ENCODE measurements at places on chromosomes 4 and X.

DNA sequence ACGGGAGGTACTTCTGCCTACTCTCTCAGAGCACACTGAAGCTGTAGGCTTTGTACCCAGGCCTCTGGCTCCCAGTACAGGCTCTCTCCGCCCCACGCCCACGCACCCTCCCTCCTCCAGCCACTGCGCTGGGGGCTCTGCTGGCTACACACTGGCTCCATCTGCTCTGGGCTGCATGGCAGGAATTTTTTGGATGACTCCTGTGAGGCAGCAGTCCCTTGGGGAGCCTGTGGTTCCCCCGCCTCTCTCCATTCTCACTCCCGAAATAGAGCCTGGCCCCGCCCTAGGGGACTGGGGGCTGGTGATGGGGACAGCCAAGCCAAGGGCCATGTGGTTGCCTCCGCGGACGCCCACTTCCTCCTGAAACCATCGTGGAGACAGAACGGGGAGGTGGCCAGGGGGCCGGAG is 58.1 kb upstream of the ADRA2C start:
- DNase-seq: no peak

- DNase-seq: no peak
Measured at GRCh38 chr4:8645753-8646124, 53.2 kb downstream of the CPZ start.

GRCh38 chr4:52873191-52873590 is 11.1 kb downstream of the RASL11B start:
- DNase-seq: no peak

GRCh38 chr4:150562250-150562649 is 19.7 kb upstream of the MAB21L2 start:
- DNase-seq: no peak

GRCh38 chr4:147942729-147943128 is 210.8 kb downstream of the ARHGAP10 start:
- no peak for DNase-seq

- no peak for DNase-seq
Measured at GRCh38 chr4:100261346-100261745, 71.1 kb upstream of the DDIT4L start.

GRCh38 chr4:60422439-60422838 is 777.7 kb upstream of the ADGRL3 start:
- no peak for DNase-seq

Data from Jurkat, Clone E6-1 (cell line).